Activated T-helper 9 cell treated with anti-CD3 and anti-CD28 coated beads, Interleukin-2, amount 50 U/mL, for 16 hours (primary cell): ENCODE measurements at places on chromosomes 2 and 18.

- no peak for DNase-seq
These were observed 4.2 kb upstream of the AP1S3 start for GRCh38 chr2:223841436-223842190.

DNA sequence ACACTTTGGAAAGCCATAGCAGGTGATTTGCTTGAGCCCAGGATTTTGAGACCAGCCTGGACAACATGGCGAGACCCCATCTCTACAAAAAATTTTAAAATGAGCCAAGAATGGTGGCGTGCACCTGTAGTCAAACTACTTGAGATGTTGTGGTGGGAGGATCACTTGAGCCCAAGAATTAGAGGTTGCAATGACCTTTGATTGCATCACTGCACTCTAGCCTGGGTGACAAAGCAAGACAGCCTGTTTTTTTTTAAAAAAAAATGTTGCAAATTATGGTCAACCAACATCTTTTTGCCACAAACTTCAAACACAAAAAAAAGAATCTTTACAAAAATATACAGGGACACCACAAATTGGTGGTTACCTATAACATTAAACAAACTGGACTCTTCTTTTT is 40.3 kb downstream of the MEX3C start:
- no peak for DNase-seq

- no peak for DNase-seq
These were observed 1155.6 kb downstream of the LRP1B start for GRCh38 chr2:140975237-140975636.

DNA sequence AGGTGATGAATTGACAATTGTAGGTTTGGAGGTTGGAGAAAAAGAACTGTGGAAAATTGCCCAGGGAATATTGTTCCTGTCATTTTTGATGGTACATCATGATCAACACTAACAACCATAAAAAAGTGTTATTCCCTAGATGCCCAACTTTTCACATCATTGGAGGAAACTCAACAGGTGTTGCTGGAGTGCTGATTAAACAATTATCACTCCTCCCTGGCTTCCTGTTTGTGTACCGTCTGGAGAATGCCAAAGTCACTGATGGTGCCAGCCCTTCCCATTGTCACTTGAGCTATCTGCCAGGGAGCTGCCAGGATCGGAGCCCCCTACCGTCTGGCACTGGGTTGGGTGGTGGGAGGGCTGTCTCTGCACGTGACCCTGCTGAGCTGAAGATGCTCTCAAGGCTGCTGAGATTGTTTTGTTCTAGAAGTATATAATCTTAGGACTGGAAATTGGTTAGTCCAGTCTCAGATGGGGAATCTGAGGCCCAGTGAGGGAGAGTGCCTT is 156.9 kb downstream of the PRKCE start:
- no peak for DNase-seq

- peak; percentile 46 for DNase-seq
These were observed 725 bp downstream of the FBXO48 start for GRCh38 chr2:68466361-68466777.

DNA sequence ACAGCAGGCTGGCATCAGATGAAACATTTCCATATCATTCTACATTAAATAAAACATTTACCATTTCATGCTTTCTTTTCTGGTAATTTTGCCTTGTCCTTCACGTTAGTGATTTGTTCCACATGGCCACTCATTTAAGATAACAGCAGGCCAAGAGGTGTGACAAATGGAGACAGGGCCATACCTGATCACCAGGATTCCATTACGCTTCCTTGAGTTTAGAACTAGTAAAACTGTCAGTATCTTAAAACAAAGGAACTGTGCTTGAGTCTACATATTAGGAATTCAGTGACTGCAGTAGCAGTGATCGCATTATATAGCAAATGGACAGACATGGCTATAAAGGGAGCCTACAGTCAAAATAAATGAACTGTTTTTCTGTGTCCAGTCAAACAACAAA is 155.1 kb upstream of the FSHR start:
- no peak for DNase-seq

- no peak for DNase-seq
These were observed 14.1 kb downstream of the LAMA3 start for GRCh38 chr18:23703057-23703986.

GRCh38 chr18:10524507-10525370 is 1.1 kb upstream of the NAPG start:
- no peak for DNase-seq

GRCh38 chr18:54327818-54328217 is 29.8 kb downstream of the STARD6 start:
- no peak for DNase-seq

GRCh38 chr2:75180476-75180875 is 18.8 kb downstream of the TACR1 start:
- DNase-seq, result no peak

GRCh38 chr18:60146220-60146960 is 226.2 kb downstream of the MC4R start:
- no peak for DNase-seq

GRCh38 chr2:11571170-11571569 is 37.3 kb downstream of the GREB1 start:
- DNase-seq, result no peak

DNA sequence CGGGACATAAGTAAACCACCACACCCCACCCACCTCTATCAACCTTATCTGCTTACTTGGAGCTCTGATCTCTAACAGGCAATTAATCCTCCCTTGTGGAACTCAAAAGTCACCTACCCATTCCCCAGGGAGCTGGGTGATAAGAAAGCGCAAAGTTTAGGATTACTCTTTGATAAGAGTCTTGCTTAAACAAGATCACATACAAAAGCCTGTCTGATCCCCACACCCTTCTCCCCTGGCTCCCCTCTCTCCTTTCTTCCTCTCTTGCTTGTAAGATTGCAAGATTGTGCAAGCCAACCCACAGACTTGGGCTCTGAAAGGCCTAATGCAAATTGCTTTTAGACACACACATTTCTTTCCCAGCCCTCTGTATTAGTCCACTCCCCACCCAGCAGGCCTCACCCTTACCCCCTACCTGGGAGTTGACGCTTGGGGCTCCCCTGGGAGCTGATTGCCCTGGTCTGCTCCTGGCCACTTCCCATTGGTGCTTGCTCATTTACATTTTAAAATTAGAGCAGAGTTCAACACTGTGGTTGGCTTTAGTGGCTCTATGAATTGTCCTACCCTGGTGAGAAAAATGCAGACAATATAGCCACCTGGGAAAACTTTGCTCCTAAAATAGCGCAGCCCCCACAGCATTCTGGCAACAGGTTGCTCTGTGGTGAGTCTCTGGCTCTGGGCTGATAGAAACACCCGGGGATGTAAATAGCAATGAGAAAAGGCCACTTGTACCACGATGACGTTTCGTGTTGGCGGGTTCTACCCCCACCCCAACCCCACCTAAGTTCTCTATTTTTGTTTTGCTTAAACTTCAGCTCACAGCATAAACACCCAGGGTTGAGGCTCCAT is 92.8 kb upstream of the MSH2 start:
- no peak for DNase-seq

DNA sequence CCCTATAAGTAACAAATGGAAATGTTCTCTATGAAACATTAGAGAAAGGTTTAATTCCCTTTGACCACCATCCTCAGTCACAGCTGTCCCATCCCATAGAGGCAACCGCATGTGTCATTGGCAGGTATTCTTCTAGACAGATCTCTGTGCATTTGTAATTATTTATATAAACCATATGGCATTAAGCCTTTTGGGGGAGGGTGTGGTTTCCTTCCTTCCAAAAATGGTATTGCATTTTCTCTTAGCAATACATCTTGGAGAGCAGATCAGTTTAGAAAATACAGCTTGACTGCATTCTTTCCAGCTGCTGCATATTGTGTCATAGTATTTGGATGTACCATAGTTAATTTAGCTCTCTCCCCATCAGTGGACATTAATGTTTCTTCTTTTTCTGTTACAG is 57.7 kb downstream of the LCLAT1 start:
- DNase-seq, result no peak

DNA sequence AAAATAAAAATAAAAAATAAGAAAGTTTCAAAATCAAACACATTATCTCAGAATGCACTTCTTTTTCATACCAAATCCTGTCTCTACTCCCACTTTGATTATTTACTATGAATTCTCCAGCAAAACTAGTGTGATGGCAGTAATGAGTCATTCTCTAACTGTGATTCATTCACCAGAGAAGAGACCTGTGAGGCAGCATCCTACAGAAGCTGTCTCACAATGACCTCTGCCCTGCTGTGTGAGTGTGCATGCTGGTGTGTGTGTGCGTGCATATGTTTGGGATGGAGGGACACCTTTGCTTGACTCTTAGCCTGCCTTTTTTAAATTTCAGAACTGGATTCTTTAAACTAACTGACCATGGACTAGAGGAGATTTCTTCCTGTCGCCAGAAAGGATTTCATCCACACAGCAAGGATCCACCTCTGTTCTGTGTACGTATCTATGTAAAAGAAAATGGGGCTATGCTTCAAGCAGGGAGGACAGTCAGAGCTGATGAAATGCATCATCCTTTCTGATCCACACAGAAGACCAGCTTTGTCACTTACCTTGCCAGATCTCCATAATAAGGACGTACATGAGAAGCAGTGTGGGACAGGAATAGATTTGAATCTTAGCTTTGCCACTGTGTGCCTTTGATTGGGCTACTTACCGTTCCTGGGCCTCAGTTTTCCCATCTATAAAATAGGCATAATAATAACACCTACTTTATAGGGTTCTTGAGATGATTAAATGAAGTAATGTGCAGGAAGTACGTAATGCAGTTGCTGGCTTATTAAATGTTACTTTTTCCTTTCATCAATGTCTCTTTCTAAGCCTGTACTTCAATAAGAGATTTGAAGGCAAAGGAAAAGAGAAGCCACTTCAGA is 31.2 kb downstream of the STAMBP start:
- no peak for DNase-seq

- no peak for DNase-seq
These were observed 1583.4 kb upstream of the PIK3C3 start for GRCh38 chr18:40371673-40372072.

DNA sequence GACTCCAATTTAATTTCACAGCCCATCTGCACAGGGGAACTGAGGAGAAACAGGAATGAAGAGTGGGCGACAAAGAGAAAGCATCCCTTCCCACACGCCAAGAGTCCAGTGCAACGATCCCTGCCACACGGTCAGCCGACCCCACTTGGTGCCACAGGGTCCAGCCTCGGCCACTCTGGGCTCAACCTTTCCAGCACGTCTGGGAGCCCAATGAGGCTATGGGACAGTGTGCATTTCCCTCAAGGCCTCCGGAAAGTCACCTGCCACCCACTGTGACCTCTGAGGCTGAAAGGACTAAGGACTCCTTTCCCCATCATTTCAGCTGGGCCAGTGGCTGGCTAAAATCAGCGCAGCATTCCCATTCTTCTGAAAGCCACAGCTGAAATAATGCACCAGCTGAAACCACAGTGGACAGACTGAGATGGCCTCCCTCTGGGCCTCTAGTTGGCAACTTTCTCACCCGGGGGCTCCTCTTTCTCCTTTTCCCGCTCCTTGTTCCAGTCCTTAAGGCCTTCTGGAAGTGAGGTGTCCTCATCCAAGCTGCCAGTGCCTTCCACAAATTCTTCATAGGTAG is 21.2 kb downstream of the TUBB6 start:
- DNase-seq, result no peak

- no peak for DNase-seq
These were observed 4.3 kb downstream of the GPR17 start for GRCh38 chr2:127650041-127650784.

DNA sequence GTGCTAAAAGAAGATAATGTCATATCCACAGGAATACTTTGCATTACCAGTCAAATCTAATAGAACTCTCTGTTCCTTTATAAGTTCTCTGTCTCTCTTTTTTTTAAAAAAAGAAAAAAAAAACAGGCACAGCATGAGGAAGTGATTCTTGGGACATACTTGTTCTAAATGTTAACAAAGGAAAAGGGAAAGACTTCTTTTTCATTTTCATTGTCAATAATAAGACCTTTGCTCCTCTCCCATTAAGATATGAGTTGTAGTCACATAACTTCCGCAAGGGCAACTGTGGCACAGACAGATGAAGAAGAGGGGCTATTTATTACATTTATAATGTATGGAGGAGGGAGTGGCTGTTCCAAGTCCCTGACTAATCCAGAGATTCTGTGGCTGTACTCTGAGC is 4.7 kb downstream of the CD302 start:
- DNase-seq, result no peak

GRCh38 chr18:78701771-78702396 is 277.7 kb upstream of the SALL3 start:
- DNase-seq, result no peak

DNA sequence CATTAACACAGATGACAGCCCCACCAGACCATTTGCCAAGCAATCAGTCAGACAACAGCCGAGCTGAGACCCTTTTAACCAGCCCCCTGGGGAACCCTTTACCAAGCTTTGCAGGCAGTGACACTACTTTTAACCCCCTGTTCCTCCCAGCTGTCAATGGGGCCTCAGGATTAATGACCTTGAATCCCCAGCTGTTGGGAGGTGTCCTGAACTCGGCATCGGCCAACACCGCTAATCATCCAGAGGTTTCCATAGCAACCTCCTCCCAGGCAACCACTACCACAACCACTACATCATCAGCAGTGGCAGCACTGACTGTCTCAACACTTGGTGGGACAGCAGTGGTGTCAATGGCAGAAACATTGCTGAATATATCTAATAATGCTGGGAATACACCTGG is 160.9 kb upstream of the EPC2 start:
- no peak for DNase-seq

DNA sequence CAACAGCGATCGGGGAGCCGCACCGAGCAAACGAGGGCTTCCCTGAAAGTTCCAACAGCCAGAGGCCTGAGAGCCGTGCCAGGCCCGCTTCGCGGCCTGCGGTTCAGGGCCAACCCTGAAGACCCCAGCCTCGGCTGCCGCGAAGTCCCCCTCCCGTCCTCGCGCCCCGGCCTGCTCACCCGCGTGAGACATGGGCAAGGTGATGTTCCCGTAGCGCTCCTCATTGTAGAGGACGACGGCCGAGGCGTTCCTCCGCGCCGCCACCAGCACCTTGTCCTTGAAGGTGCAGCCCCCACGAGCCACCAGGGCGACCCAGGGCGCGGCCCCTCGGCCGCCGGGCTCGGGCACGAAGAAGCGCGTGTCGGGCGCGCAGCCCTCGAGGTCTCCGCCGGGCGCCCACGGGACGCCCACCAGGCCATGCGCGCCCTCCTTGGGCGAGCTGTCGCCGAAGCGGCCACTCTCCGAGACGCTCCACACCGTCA is 510 bp downstream of the RNF149 start:
- peak; percentile 22 for DNase-seq

DNA sequence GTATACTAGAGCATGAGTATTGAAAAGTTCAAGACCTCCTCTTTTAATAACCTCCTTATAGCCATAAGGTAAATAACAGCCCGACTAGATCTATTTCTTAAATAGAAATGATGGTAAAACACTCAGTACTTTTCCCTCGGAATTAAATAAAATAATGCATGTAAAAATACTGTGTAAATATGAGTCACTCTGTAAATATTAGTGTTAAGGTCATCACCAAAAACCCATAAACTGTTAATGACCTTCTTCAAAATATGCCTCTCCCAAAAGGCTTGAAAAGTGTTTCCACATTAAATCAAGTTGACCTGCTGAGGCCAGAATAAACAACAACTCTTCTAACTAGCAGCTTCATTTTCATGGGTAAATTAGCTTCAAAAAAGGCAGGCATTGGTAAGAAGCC is 25.3 kb upstream of the BZW1 start:
- no peak for DNase-seq
